T-cell (primary cell): ENCODE measurements at places on chromosomes 7 and 10.

DNA sequence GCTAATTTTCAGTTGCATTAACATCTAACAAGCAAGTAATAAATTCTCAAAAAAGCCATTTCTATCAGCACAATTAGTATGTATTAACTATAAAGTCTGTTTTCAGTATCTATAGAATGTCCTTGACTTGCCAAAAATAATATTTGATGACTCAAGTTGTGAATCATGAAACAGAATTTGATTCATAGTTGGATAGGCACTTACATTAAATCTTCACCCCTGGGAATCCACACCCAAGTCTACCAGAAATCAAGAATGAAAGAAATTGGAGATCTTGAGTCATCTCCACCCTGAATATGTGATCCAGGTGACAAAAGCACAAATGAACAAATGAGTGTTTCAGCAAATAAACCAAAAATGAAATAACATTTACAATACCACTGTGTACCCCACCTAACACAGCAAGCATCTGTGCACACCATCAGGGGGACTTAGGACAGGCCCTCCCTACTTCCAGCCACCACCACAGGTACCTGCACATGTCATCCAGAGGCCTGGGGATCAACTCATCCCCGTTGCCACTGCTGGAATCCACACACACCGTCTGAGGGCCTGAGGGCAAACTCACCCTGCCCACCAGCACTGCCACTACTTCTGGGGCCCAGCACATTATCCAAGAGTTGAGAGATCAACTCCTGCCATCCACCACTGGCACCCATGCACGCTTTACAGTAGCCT lies 160.1 kb downstream of the MTERF1 start:
- no peak for DNase-seq

- DNase-seq: no peak
These were observed 895.7 kb upstream of the SORCS1 start for GRCh38 chr10:108060246-108060645.

GRCh38 chr7:133702078-133702477 lies 425.1 kb upstream of the LRGUK start:
- no peak for DNase-seq

- DNase-seq: no peak
These were observed 41.8 kb upstream of the LRRC18 start for GRCh38 chr10:48981310-48981907.

- no peak for DNase-seq
These were observed 42.1 kb downstream of the CYP51A1 start for GRCh38 chr7:92092210-92092609.

GRCh38 chr10:132616170-132616995 lies 78.8 kb downstream of the INPP5A start:
- peak; percentile 83 for DNase-seq

DNA sequence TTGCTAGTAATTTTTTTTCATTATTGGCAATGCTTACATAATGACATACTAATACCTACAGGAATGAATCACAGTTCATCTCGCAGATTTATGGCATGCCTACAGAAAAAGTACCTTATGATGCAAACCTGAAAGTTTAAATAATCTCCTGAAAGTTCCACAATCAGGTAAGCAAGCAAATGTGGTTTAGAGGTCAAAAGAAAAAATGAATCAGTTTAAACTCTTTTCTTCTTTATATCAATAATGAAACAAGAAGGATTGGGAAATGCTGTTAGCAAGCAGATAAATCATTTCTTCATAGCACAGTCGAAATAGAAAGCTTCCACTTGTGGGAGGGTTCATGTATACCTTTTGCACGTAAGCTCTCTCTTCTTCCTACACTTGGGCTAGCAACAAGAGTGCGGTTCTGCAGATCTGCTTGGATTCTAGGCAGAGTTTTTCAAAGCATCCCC lies 53.7 kb upstream of the MTPN start:
- no peak for DNase-seq

- DNase-seq: no peak
These were observed 147.0 kb downstream of the HBP1 start for GRCh38 chr7:107315716-107316220.

DNA sequence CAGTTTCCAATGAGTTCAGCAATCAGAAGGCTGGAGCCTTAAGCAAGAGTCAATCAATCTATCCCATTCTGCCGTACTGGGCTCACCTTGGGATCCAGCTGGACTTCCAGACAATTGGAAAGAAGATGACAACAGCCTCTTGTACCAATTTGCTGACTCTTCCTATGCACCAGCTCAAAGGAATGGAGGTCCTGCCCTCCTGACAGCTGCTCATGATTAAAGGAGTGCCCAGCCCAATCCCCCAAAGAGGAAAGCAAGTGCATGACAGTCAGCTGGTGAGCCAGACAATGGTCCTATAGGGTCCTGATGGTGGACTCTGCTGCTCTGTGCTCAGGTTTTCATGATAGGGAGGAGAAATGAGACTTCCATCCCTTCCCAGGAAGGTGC lies 25.1 kb downstream of the VSTM4 start:
- no peak for DNase-seq

GRCh38 chr10:133388973-133389818 lies 4.8 kb upstream of the MTG1 start:
- peak; percentile 34 for DNase-seq

DNA sequence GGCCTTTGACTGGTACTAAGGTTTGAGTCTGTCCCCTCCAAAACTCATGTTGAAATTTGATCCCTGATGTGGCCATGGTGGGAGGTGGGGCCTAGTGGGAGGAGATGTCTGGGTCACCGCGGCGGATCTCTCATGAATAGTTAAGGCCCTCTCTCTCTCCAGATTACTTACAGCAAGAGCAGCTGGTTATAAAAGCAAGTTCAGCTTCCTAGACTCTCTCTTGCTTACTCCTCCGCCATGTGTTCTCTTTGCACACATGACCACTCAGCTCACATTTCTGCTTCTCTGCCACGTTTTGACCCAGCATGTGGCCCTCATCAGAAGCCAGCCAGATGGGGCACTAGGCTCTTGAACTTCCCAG lies 29.9 kb upstream of the ZMIZ1 start:
- no peak for DNase-seq

GRCh38 chr10:9291081-9291480 lies 1236.6 kb downstream of the GATA3 start:
- no peak for DNase-seq

- no peak for DNase-seq
These were observed 2.5 kb downstream of the SLC16A9 start for GRCh38 chr10:59706851-59707797.

DNA sequence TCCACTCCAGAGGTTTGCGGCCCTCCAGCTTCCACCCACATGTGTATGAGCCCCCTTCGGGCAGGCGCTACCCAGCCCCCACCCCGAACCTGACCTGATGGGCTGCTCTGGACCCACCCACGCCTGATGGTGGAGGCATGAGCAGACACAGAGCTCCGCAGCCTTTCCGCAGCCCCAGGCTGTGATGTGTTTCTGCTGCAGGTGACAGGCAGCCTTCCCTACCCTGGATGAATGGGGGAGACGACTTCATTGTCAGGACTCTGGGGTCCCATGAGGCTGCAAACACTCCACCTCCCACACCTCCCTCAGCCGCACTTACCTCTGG lies 61.2 kb downstream of the OAT start:
- no peak for DNase-seq

DNA sequence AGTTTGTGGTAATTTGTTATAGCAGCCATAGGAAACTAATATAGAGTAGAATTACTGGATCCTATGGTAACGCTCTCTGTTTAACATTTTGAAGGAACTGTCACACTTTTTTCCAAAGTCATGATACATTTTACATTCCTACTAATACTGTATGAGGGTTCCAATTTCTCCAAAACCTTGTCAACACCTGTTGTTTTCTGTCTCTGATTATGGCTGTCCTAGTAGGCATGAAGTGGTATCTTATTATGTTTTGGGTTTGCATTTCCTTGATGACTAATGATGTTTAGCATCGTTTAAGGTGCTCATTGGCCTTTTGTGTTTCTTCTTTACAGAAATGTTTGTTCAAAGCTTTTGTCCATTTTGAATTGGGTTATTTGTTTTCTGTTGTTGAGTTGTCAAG lies 69.6 kb downstream of the VPS50 start:
- no peak for DNase-seq

DNA sequence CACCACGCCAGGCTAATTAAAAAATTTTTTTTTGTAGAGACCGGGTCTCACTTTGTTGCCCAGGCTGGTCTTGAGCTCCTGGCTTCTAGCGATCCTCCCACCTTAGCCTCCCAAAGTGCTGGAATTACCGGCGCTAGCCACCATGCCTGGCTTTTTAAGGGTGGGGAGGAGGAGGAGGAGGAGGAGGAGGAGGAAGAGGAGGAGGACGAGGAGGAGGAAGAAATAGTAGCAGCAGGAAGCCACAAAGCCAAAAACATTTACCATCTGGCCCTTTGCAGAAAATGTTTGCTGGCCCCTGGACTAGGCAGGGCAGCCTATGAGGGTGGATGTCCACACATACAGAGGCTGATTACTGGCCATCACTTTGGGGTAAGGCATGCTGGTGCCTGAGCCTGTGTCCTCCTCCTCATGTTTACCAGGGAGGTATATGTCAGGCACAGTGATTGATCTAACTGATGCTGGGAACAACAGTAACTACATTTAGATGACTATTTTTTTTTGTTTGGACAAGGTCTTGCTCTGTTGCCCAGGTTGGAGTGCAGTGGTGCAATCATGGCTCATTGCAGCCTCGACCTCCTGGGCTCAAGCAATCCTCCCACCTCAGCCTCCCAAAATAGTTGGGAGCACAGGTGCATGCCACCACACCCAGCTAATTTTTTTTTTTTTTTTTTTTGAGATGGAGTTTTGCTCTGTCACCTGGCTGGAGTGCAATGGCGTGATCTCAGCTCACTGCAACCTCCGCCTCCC lies 122.1 kb downstream of the HIP1 start:
- no peak for DNase-seq

- no peak for DNase-seq
These were observed 229.9 kb upstream of the PRSS1 start for GRCh38 chr7:142519079-142520078.
